ENCODE measurements at places on chromosomes 13 and 19.

- no peak for DNase-seq
Measured at GRCh38 chr19:1649706-1650649, 2.4 kb downstream of the TCF3 start.

DNA sequence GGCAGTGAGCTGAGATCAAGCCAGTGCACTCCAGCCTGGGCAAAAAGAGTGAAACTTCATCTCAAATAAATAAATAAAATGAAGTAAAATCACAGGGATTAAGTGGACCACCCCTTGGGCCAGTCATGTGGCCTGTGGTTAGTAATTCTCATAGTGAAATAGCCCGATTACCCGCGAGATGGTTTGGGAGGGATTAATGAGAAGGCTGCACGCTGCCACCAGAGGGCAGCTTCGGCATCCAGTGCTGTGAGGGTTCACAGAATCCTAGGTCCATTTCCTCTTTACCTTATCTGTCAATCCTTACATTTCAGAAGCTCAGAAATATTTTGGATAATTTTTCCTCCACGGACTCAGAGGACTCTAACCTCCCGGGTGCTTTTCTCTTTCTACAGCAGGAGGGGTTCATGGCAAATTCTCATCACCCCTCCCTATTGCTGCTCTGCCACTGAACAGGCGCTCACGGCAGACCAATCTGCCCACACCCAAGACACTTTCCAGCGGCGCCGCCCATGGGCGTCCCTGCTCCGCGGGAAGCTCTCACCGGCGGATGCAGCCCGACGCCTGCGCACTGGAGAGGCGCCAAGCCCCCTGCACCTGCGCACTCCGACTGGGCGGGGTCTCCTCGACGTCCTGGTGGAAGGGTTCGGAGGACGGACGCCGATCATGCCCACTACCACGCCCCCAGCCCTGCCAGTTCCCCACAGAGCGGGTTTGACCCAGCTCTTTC, 11.0 kb downstream of the ZNF835 start:
- DNase-seq = no peak

- no peak for DNase-seq
Measured at GRCh38 chr13:112970552-112971287, 1.7 kb downstream of the MCF2L start.

DNA sequence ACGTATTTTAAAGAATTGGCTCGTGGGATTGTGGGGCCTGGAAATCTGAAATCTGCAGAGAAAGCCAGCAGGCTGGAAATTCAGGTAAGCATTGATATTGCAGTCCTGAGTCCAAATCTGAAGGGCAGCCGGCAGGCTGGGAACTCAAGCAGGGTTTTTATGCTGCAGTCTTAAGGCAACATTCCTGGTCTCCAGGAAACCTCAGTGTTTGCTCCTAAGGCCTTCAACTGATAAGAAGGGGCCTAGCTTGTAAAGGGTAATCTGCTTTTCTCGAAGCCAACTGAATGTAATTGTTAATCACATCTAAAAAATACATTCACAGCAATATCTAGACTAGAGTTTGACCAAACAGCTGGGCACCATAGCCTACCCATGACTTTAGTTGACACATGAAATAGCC, 154.4 kb downstream of the EFNB2 start:
- DNase-seq = no peak

DNA sequence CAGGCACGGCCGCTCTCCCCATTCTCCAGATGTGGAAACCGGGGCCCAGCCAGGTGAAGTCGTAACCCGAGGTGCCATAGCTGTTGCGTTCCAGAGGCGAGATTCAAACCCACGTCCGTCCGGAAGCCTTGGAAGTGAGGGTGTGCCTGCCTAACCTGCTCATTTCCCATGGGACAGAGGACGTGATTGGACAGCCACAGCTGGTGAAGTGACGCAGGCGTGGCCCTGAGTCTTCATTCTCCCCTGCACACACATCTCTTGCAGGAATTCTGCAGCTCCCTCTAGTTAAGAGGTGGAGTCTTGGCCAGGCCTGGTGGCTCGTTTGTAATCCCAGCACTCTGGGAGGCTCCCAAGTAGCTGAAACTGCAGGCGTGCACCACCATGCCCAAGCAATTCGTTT, 16.8 kb downstream of the MEIS3 start:
- no peak for DNase-seq

GRCh38 chr13:90532861-90533492, 814.5 kb upstream of the MIR17HG start:
- no peak for DNase-seq

Data from stimulated activated CD8-positive, alpha-beta memory T cell treated with anti-CD3 and anti-CD28 coated beads, Interleukin-4, amount 100 ng/mL, for 1 hour (primary cell).